ENCODE measurements at places on chromosomes 11 and 22.

GRCh38 chr22:29816539-29816938, 21.5 kb downstream of the ASCC2 start:
- DNase-seq: no peak

DNA sequence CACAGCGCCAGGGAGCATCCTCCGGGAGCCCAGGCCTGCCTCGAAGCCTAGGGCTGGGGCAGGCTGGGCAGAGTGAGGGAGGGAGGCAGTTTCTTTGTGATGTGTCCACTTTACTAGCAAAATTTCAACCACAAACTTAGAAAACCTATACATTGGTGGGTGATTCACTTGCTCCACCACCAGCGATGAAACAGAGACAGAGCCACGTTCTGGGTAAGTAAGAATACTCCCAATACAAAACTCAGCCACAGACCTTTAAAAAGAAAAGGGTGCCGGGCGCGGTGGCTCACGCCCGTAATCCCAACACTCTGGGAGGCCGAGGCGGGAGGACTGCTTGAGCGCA, 22.3 kb downstream of the CDKN1C start:
- no peak for DNase-seq

GRCh38 chr11:76558473-76558872, 112.1 kb downstream of the LRRC32 start:
- no peak for DNase-seq

DNA sequence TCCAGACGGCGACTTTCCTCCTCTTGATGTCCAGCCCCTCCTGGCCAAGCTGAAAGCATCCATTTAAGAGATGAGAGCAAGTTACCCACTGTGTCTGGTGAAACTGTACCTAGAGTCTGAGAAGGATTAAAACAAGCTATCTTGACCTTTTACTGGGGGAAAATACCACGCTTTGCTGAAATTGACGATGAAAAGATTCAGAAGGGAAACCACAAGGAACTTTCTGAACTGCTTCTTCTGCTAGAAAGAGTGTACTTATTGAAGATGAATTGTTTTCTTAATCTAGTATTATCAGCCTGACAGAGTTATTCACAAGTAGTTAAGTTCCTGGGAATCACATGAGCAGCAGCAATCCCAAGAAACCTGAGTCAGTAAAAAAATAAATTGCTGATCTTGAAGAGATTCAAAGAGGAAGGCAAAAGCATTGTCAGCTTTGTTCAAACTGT, 13.1 kb upstream of the MS4A6A start:
- no peak for DNase-seq

GRCh38 chr22:20254975-20255946, 12.9 kb downstream of the RTN4R start:
- DNase-seq: no peak

GRCh38 chr22:49514641-49515040, 313.0 kb downstream of the BRD1 start:
- no peak for DNase-seq

DNA sequence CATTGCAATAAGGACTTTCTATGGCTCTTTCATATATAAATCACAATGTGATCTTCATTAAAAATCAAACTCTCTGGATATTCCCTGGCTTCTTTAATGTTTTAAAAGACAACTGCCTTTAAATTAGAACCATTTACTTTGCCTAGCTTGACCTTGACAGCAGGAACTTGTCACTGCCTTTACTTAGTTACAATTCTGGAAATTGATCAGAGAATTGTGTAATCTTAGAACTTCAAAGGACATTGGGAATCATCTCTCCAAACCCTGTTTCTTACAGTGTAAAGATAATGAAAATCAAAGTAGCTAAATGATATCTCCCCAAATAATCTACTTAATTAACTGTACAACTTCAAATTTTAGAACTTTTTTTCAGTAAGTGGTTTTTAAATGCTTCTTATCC, 517.6 kb upstream of the CCDC179 start:
- no peak for DNase-seq

GRCh38 chr11:5967708-5968107, 586 bp downstream of the OR56A5 start:
- no peak for DNase-seq

DNA sequence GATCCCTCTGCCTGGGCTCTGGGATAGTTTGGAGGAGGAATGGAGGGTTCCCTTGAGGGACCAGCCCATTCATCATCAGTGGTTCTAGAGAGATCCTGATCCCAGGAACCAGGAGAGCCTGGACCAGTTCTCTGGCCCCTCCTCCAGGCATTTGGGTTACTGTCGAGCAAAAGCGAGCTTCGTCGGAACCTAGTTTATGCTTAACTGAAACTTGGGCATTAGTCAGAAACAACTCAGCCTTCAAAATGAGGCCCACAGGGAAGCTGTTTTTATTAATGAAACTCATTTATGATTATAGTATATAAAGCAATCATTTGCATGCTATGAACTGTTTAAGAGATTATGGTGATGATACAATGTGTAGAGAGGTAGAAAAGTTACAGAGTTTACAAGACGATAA, 61.4 kb downstream of the LIF start:
- DNase-seq: no peak

DNA sequence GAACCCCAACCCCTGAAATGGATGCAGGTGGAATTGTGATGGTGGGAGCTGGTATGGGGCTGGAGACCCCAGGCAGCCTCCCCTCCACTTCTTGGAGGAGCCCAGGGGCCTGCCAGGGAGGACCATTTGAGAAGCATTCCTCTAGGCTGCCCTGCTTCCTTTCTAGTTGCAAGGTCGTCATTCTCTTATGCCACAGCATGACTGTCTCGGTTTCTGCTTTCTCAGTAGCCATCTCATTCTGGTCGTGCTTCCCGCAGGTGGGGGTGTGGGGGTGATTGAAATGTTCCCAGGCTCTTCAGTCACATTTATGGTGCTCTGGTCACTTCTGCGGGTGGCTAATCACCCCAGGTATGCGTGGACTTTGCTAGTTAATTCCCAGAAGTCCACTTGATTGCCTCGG, 223.7 kb upstream of the TBCEL start:
- DNase-seq: no peak

- no peak for DNase-seq
Observed at GRCh38 chr22:32567544-32567943, 92.9 kb downstream of the FBXO7 start.

DNA sequence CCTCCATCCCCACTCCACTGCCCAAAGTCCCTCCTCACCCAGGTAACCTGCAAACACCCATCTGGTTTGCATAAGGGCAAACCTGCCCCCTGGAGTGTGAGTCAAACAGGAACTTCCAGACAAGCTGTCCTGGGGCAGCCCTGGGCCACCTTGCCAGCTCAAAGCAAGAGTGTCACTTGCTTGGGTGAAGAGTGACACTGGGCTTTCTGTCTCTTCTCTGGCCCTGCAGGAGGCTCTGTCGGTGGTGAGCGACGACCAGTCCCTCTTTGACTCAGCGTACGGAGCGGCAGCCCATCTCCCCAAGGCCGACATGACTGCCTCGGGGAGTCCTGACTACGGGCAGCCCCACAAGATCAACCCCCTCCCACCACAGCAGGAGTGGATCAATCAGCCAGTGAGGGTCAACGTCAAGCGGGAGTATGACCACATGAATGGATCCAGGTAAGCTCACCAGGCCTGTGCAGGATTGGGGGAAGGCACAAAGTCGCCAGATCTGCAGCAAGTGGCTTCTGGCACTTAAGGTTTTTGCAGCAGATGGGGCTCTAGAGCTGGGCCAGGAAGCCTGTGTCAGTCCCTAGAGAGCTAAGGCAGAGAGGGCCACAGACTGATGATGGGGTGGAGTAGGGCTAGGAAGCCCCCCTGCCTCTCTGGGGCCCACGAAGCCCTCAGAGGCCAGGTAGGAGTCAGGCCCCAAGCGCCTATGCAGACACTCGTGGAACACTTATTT, 64.2 kb downstream of the FLI1 start:
- no peak for DNase-seq

- DNase-seq: no peak
Observed at GRCh38 chr11:71263386-71263785, 11.0 kb upstream of the SHANK2 start.

- no peak for DNase-seq
Observed at GRCh38 chr11:43012606-43013005, 299.2 kb upstream of the API5 start.

DNA sequence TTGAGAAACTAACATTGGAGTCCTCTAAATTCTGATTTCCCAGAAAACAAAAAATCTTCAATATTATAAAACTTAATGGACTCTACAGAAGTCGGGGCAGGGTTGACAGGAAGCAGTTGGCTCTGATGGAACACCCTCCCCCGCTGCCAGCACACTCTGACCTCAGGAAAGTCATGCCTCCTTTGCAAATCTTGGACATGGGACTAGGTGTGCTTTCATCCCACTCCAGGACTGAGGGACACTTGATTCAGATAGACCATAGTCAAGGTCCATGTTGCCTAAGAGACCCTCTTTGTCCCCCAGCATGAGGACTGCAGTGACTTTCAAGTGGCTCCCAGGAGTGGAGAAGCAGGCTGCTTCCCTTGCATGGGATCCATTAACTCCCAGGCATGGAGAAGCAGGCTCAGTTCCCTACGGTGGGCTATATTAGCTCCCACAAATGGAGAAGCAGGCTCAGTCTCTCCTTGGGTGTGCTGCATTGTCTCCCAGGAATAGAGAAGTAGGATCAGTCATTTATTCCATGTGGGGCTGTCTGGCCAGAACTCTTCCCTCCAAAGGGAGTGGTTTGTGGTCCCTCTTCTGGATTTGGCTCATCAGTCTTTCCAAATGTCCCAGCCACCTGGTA, 38.3 kb downstream of the C22orf31 start:
- DNase-seq: no peak

DNA sequence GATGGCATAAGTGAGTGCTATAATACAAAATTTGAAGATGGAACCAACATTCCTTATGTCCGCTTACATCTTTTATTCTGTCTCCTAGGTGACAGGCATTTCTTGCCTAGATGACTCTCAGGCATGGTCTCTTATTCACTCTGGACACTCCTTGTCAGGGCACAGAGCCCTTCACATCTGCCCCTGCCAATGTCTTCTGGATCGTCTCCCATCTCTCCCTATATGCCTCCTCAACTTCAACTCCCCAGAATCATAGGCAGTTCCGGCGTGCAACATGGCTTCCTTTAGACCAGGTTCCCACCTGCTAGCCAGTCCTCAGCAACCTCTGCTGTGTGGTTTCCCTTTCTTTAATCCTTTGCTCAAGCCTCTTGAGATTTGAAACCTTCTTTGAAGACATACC, 300.9 kb downstream of the TENM4 start:
- DNase-seq: no peak

DNA sequence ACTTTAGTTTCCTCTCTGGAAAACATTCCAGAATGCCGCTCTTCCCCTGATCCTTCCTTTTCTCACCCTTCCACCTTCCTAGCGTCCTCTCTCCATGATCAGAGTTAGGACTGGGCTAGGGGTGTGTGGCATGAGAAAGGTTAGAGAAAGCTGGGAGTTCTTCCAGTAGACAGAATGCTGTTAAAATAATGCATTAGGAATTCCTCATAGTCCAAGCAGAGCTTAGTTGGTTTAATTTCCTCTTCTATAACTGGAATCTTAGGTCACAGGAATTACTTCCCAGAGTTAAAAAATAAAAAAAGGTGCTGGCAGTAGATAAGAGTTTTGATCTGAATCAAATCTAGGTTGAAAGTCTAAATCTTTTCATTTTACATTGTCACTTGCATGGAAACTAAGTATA, 37.2 kb upstream of the ADORA2A start:
- no peak for DNase-seq

- no peak for DNase-seq
Observed at GRCh38 chr22:25137577-25138525, 61.8 kb upstream of the CRYBB3 start.

- no peak for DNase-seq
Observed at GRCh38 chr22:46613606-46614021, 6.6 kb upstream of the GRAMD4 start.

DNA sequence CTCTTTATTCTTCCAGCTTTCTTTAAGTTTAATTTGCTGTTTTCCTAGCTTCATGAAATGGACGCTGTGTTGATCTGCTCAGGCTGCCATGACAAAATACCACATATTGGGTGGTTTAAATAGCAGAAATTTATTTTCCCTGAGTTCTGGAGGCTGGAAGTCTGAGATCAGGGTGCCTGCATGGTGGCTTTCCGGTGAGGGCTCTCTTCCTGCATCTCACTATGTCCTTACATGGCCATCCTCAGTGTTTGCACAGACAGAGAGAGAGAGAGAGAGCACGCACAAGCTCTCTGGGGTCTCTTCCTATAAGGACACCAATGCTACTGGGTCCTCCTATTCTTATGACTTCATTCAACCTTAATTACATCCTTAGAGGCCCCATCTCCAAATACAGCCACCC, 28.7 kb downstream of the MCAM start:
- no peak for DNase-seq

GRCh38 chr11:112727341-112727841, 233.8 kb upstream of the NCAM1 start:
- no peak for DNase-seq

- no peak for DNase-seq
Observed at GRCh38 chr11:48150213-48150612, 66.4 kb upstream of the OR4B1 start.

GRCh38 chr11:84829162-84829561, 798.0 kb downstream of the DLG2 start:
- DNase-seq: no peak

DNA sequence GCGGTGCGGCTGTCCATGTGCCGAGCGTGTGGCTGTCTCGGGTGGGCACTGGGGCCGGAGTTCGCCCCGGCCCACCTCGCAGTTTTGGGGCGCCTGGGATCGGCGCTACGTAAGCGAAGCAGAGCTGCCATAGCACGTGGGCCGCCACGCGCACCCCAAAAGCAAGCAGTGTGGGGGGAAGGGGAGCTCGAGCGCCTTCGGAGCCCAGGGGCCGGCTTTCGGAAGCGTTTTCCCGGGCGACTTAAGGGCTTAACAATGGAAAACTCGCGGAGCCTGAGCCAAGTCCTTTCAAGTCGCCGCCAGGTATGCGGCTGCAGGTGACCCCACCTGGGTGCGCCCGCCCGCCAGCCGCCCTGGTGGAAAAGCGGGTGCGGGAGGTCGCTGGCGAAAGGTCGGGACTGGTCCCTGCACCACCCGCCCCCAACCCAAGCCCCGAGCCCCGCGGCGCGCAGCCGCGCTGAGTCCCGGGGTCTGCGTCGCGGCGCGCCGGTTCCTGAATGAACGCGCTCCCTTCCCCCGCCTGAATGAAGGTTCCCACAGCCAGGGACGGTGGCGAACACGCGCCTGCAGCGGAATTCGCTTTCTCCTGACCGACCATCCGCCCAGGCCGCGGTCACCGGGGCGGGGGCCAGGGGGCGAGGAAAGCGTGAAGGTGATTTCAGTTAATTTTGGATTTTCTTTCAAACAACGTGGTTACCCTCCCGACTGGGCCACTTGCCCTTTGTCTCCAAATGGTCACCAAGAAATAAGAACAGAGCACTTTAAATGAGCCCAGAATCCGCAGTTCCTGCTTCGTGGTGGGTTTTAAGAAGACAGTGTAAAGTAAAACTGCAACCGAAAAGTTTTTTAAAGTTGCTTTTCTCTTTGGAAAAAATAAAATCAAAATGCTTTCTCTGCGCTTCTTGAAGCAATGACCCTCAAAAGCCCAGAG, 2.8 kb upstream of the CCND1 start:
- DNase-seq: no peak

DNA sequence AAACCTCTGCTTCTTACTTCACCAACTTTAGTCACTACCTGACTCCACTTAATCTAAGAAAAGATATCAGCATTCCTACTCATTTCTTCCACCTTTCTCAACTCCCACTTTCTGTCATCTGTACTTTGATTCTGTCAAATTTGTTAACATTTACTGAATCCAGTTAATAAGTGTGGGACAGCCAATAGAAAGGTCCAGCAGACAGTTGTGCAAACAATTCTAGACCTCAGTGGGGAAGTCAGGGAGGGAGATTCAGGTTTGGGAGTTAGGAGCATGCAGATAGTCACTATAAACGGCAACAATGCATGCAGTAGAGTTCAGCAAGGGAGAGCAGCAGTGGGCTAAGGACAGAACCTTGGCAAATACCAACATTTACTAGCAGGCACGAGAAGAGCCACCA, 4.1 kb downstream of the FBXO3 start:
- no peak for DNase-seq

Data from activated T-helper 1 cell treated with anti-CD3 and anti-CD28 coated beads, Interleukin-2, amount 50 U/mL, for 16 hours (primary cell).